ENCODE measurements at places on chromosomes 13 and 19. TPM values are rescaled to one million over a fixed set of nuclear protein-coding genes. Genes with fewer than 3 reads are reported as not detected.

DNA sequence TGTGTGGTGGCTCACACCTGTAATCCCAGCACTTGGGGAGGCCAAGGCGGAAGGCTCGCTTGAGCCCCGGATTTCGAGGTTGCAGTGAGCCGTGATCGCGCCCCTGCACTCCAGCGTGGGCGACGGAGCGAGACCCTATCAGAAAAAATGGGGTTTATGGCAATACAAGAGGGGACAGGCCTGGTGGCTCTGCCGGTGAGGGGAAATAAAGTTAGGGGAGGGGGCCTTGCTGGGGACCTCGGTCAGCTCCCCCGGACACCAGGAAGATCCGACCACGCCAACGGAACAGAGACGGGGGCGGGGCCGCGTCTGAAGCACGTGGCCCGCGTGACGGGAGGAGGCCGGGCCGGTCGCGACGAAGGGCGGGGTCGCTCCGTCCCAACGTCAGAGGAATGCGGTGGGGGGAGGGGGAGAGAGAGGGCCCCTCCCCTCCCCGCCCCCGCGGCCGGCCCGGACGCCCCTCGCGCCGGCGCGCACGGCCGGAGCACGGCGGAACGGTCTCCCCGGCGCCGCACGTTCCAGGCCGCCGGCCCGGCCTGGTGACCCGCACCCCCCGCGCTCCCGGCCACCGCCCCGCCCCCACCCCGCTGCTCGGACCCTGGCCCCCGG, 1.9 kb upstream of the HNRNPL start:
- peak overlapping the region; percentile 95 for H3K27ac ChIP-seq
- H3K27me3 ChIP-seq, result no peaks in the 10 kb centered on the region
- DNase-seq, result peak; percentile 93
- peaks cover 48% of the 10 kb centered on the region for H3K4me1 ChIP-seq
- peak overlapping the region; percentile 94 for H3K4me3 ChIP-seq

TBXA2R gene
- total RNA-seq, result 1.7 TPM

KLK3 gene
- not detected for total RNA-seq

DNA sequence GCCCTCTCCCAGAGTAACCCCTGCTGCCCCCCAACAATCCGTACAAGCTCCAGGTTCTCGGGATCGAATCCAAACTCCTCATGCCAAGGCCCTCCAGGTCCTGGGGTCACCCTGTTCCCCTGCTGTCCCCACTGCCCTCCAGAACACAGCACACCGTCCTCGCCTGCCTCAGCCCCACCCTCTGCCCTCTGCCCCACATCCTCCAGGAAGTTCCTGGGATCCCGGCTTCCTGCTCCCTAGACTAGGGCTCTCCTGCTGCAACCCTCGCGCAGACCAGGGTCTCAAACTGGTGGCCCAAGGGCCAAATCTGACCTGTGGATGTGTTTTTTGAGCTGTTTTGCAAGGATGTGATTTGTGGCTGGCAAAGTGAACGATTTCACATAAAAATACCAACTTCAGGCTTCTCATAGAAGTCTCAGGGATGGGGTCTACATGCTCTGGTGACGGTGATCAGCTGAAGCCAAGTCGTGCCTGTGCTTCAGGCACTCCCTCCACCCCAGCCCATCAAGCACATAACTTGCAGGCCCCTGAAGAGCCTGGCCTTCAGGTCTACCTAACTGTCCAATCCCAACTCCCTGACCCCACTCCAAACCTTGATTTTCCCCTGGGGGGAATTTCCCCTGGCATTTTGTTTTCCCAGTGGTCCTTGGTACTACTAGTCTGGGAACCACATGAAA, 1.8 kb downstream of the RABAC1 start:
- H3K36me3 ChIP-seq, result no peaks in the 10 kb centered on the region
- no peak for DNase-seq
- no peak overlapping the region for H3K4me3 ChIP-seq
- peaks cover 15% of the 10 kb centered on the region for H3K4me1 ChIP-seq

DNA sequence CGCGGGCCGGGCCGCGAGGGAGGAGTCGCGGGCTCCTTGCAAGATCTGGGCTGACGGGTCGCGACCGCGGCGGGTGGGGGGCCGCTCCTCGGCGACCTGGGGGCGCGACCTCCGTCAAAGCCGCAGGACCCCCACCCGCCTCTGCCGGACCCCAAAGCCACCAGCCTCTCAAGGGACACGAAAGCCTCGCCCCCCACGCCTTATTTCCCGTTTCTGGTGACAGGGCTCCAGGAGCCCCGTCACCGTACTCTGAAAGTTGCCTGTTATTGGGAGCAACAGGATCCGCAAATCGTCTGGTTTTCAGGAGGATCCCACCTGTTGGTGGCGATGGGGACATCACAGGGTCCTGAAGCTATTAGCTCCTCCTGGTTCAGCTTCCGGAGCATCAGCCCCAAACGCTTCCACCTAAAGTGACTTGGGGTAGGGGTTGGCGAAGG, 530 bp downstream of the MAU2 start:
- H3K36me3 ChIP-seq, result peaks cover 30% of the 10 kb centered on the region
- H3K27me3 ChIP-seq, result no peaks in the 10 kb centered on the region
- H3K4me3 ChIP-seq, result peak overlapping the region; percentile 73

OR1I1 gene
- total RNA-seq, result not detected

DNA sequence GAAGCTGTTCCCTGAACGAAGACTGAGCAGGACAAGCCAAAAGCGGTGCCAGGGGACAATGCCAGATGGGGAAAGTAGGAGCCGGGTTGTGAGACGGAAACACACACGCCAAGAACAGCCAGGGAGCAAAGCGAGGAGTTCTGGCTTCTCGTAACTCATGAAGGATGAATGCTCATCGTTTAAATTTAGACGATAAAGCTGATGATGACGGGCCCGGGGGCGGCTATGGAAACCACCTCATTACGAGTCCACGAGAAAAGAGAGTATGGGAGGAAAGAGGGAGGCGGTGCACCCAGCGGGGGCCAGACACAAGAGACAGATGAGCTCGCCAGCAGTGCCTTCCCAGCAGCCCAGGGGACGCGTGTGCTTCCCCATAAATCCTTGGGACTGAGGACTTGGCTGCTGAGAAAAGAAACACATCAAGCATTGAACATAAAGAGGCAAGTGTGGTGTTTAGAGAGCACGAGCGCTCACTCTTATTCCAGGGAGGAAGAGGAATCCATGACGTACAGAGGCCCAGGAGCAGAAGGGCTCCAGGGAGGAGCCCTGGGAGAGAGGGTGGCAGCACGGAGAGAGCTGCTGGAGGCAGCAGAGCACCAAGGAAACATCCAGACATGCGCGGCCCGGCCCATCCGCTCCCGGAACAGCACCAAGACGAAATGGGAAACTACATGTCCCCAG, 70.7 kb downstream of the EPS15L1 start:
- H3K27me3 ChIP-seq, result no peaks in the 10 kb centered on the region
- H3K4me1 ChIP-seq, result peaks cover 14% of the 10 kb centered on the region
- DNase-seq, result no peak
- H3K36me3 ChIP-seq, result peaks cover 45% of the 10 kb centered on the region
- no peak overlapping the region for H3K4me3 ChIP-seq
